SJSA1 (cell line): ENCODE measurements at places on chromosomes 7 and 10.
A peak's percentile ranks its signal among the peaks of the same experiment; 100 is the strongest.

GRCh38 chr7:47804767-47805545, 143.3 kb downstream of the PKD1L1 start:
- DNase-seq = no peak

DNA sequence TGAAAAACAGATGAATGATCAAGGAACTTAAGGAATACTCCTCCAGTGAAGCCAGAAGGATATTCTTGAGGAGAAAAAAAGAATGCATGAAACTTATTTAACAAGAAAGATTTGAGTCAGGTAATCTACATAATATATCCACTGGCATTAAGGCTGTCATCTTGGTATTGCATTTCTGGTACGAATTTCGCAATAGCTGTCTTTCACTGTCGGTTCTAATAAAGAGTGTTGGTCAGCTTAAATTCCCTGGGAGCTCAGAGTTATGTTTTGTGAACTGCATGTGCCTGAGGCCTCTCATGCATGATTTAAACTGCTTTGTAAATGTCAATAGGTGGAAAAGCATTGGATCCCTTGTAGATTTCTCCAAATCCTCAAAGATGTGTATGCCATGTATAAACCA, 565.3 kb upstream of the GALNT17 start:
- no peak for DNase-seq

GRCh38 chr7:141634065-141634464, 67.9 kb downstream of the DENND11 start:
- no peak for DNase-seq

DNA sequence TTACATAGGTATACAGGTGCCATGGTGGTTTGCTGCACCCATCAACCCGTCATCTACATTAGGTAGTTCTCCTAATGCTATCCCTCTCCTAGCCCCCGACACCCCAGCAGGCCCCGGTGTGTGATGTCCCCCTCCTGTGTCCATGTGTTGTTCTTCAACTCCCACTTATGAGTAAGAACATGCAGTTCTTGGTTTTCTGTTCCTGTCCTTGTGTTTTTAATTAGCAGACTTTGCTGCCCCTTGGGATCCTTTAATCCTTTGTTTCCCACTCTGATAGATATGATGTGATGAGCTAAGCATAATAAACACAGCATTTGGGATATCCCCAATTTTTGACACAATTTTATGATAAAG, 71.1 kb upstream of the PALS2 start:
- no peak for DNase-seq

DNA sequence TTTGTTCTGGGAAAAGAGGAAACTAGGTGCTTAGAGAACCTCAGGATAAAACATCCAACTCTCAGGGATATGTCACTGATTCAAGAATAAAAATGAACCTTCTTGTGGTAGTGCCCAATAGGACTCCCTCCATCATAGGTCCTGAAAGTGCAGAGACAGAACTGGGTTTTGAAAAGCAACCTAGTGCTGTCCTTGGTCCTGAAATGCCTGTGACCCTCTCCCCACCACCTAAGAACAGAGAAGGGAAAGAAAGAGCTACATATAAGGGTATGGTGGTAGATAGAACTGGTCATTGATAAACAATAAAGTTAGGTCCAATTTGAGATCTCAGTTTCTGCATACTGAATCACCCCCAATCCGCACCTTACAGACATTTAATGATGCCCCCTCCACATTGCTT, 953.3 kb downstream of the XPNPEP1 start:
- DNase-seq = peak; percentile 7
